ENCODE measurements at places on chromosomes 16 and 17.

- DNase-seq: no peak
These were observed 35.0 kb downstream of the CFDP1 start for GRCh38 chr16:75398333-75398732.

DNA sequence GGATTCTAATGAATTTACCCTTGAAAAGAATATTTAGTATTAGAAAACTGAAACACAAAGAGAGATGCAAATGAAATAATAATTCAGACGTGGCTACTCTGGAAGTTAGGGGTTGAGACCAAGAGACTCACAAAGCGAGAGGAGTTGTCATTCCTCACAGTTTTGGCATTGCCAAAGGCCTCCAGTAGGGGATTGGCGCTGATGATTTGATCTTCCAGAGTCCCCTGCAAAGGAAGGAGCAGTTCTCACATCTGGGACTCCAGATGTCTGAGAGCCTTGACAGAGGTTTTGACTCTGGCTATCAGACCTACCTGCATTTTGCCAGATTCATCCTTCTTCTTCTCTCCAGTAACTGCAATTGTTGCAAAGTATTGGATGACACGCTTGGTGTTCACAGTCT, 6.6 kb downstream of the MYH8 start:
- no peak for DNase-seq

GRCh38 chr17:31413874-31414549, 22.5 kb downstream of the RAB11FIP4 start:
- DNase-seq: peak; percentile 88

GRCh38 chr16:80273635-80274538, 266.9 kb upstream of the DYNLRB2 start:
- no peak for DNase-seq

- DNase-seq: no peak
These were observed 201.8 kb downstream of the SLC39A11 start for GRCh38 chr17:72890711-72891110.

- no peak for DNase-seq
These were observed 64.8 kb upstream of the AMZ2 start for GRCh38 chr17:68182940-68183551.

DNA sequence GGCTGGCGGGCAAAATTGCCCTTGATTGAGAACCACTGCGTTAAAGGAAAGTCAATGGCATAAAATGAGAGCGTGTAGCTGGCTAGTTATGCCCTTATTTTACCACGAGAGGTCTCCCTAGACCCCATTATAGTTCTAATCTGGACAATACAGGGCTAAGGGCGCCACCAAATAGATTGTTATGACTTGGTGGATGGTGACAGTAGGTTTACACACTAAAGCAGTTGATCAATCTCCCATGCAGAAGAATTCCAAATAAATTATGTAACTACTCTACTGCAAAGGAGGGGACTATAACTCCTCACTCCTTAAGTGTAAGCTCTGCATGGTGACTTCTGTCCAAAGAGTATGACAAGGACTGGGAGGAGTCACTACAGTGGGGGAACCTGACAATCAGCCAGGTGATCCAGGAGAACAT, 20.4 kb upstream of the YPEL2 start:
- DNase-seq: no peak

- no peak for DNase-seq
These were observed 1.3 kb downstream of the TLCD3A start for GRCh38 chr17:733743-734142.

DNA sequence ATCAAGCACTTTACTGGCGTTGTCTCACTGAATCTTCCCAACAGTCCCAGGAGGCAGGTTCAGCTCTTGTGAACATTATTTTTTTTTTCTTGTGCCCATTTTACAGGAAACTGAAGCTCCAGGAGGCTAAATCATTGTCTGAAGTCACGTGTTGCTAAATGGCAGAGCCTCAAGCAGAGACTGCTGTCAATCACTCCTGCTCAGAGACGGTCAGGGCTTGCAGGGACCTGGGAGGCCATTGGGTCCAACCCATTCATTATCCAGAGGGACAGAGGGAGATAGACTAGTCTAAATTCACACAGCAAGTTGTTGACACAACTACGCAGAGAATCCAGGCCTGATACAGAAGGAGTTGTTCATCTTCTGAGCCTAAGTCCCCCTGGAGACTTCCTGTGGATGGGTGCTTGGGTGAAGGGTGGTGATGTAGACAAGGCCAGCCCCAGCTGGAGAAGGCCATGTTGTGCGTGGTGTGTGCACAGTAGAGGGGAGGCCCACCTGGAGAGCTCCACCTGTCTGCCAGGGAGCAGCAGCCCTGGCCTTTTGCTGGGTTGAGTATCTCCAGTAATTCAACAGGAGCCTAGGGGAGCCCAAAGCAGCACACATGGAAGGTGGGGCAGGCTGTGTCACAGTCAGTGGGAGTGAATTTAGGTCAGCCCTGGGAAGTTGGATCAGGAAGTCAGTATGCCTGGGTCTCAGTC, 24.3 kb upstream of the C1QL1 start:
- DNase-seq: no peak

- no peak for DNase-seq
These were observed 3.5 kb downstream of the LIMD2 start for GRCh38 chr17:63696381-63696961.

GRCh38 chr17:8728251-8728938, 16.2 kb downstream of the CCDC42 start:
- no peak for DNase-seq

DNA sequence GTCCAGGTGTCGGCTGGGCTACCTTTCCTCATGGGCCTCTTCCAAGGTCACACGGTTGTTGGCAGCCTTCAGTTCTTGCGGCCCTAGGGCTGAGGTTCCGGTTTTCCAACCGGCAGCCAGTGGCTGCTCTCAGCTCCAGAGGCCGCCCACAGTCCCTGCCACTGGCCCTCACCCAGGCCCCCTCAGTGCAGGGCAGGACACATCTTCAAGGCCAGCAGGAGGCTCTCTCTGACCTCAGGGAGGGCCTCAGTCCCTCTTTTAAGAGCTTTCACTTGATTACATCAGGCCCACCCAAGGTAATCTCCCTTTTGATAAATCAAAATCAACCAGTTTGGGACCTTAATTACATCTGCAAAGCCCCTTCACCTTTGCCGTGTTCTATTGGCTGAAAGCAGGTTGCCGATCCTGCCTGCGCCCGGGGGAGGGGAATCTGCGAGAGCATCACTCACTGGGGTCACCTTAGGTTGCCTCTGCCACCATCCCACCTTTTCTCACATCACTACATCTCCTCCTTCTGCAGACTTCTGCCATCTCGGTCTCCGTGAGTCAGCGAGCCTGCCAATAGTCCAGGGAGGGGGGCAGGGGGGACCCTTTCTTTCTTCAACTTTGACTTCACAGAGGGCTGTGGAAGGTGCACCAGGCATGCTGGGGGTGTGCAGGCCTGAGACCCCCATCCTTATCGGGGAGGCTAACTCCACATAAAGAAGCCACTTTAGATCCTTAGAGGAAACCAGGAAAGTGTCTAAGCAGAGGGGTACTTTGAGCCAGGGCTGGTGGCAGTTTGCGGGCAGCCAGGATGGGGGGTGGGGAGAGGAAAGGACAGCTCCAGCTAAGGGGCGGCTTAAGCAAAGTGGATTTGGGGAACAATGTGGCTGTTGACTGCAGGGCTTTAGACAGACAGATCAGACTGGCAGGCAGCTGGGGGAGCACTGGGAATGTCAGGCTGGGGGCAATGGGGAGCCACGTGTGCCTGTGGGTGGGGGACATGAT, 28.8 kb upstream of the NXPH3 start:
- no peak for DNase-seq

DNA sequence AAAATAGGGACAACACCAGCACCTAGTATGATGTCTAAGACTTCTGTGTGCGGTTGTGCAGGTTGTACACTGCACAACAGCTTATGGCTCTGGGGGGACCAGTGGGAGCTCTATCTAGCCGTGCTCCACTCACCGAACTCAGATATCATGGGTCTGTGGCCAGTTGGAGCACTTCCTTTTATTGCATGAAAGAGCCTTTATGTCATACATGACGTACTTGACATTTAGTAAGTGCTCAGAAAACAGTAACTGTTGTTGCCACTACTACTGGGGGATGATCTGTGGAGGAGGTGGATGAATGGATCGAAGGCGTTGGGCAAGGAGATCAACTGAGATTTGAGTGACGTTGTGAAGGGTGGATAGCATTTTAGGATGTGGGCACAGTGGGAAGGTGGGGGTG, 368.8 kb downstream of the SNX29 start:
- no peak for DNase-seq

- no peak for DNase-seq
These were observed 302.1 kb downstream of the HAPSTR1 start for GRCh38 chr16:9393591-9393990.

- peak; percentile 3 for DNase-seq
These were observed 688 bp downstream of the ADAP2 start for GRCh38 chr17:30922235-30923030.

DNA sequence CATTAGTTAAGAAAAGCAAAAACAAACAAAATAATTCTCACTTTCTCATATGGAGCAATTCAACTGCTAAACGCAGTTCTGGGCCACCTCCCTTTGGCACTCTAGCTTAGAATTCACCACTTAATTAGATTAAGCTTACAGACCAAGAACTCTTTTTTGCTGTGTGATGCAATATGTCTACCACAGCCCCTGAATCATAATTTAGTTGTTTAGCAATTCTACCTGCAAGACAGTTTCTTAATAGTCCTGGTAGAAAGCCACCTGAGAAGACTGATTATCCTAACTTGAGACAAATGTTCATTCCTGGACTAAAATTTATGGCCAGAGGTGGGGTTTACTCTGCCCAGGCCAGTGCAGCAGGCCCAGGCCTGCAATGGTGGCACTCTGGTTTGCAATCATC, 205.9 kb downstream of the HS3ST3A1 start:
- no peak for DNase-seq

- no peak for DNase-seq
These were observed 54.9 kb upstream of the GNG13 start for GRCh38 chr16:855471-855870.

- DNase-seq: no peak
These were observed 625.5 kb upstream of the C16orf82 start for GRCh38 chr16:26441178-26441577.

DNA sequence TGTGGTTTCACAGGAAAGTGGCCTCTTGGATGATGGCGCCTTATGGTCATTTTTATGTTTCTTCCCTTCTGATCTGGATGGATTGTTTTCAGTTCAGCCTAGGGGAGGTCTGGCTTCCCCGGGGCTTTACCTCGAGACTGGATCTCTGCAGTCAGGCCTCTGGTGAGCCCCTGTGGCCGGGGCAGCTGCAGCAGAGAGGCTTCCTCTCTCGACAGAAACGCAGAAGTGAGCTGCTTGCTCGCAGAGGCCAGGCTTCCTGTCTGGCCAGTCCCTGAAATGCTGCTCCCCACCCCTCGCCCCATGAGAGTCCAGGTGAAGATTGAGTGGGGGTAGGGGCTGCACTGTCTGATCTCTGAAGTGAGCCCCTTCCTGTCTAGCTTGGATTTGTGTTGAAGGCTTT, 44.0 kb downstream of the PLCG2 start:
- DNase-seq: peak; percentile 43

- DNase-seq: no peak
These were observed 264.2 kb downstream of the MRTFB start for GRCh38 chr16:14335297-14335696.

DNA sequence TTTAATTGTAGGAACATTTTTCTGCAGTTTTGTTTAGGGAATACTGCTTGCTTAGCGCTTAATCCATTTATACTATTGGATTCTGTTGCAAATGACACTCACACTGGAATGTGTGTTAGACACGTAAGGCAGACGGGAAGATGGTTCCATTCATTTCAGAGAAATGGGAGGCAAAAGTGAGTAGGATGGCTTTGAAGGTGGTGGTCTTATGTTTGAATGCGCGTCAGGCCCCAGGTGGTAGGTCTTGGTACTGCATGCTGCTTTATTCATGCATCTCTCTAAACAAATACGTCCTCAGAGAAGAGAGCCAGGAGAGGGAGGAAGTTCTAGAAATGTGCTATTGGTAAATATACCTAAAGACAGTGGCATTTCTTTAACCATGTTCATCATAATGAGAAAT, 997.6 kb upstream of the RBFOX1 start:
- DNase-seq: no peak

GRCh38 chr17:1511756-1512321, 4.6 kb downstream of the INPP5K start:
- DNase-seq: no peak

DNA sequence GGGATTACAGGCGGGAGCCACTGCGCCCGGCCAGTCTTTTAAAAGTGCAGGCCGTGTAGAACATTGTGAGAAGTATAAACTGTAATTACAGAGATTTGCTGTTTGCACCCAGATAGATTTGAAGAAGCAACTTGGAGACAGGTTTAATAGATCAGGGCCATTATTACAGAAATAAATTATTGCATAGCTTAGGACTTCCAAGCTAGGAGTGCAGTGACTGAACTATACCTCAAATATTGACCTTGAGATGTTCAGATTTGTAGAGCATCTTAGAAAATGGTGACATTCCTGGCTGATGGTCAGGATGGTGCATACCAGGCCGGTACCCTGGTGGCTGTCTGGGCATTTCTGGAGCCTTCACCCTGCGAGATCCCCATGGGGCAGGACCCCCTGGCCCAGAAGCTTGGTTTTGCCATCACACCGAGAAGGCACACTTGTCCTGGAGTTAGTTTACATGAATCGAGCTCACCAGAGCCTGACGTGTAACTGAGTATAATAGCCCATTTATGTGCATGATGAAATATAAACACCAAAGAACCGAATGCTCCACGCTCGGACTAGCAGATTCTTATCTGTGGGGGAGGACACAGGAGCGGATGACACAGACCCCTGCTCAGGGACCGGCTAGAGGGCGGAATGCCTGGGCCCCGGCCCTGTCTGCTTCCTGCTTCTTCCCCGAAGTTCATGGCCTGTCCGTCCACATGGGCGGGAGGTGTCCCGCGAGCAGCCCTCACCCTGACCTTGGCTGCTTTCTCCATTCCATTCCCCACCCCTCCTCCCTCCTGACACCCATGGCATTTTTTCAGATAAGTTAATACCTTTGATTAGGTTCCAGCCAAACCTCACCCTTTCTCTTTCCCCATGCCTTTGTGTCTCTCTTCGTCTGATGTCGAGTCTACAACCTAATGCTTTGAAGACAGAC, 32.1 kb downstream of the CCDC40 start:
- no peak for DNase-seq

DNA sequence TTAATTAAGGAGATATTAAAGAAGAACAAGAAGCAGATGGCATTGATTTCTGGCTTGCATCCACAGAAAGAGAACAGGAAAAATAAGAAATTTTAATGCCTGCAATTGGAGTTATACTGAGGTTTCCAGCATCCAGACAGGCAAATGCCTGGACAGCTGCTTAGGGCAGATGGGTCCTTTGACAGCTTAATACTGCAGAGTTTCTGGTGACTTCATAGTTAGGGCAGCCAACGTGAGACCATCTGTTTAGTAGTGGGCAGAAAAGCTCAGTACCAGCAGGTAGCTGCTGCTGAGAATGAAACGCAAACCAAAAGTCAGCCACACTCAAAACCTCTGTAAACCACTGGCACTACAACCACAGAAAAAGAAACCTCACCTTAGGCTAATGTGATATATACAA, 109.8 kb downstream of the CDK5R1 start:
- no peak for DNase-seq

DNA sequence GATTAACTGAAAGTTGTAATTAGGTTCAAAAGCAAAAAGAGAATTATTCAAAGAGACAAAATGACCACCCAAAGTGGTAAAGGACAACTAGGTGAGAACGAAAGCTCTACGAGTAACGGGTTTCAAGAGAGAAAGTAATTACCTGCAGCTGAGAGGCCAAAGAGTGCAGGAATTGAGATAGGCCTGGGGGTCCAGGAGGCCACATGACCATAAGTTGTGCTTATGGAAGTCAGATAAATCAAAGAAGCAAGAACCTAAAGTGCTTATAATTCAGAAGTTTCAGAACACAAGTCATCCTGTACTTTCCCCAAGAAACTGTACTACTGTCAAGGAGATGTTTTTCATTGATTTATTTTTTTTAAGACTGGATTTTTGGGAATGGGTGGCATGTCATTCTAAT, 91.1 kb downstream of the TANGO6 start:
- no peak for DNase-seq

Data from amygdala (tissue), 56 donors.